ENCODE measurements at places on chromosomes 5 and 9.

GRCh38 chr5:85132269-85132668 is 747.6 kb upstream of the EDIL3 start:
- DNase-seq = no peak

DNA sequence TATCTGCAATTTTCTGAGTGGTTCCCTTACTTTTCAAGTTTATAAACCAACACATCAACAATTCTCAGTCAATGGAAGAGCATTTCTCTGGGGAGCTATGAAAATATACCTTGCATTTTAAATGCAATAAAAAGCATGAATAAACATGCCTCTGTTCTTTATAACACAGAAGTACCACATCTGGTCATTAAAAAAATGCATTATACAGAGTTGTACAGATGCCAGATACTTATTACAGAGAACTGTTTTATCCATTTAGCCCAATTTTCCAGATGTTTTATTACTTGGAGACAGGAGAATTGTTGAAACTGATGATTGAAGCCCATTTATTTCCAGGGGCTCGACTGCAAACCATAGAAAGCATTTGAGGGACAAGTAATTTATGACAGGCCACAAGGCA is 19.2 kb upstream of the HEXB start:
- DNase-seq = no peak

GRCh38 chr9:9790216-9790872 is 822.5 kb downstream of the PTPRD start:
- peak; percentile 18 for DNase-seq

- DNase-seq = no peak
Observed at GRCh38 chr5:11477786-11478185, 426.5 kb downstream of the CTNND2 start.

GRCh38 chr5:94901191-94901979 is 282.9 kb downstream of the SLF1 start:
- DNase-seq = peak; percentile 64

- no peak for DNase-seq
Observed at GRCh38 chr9:81685763-81686613, 3.4 kb downstream of the TLE1 start.

DNA sequence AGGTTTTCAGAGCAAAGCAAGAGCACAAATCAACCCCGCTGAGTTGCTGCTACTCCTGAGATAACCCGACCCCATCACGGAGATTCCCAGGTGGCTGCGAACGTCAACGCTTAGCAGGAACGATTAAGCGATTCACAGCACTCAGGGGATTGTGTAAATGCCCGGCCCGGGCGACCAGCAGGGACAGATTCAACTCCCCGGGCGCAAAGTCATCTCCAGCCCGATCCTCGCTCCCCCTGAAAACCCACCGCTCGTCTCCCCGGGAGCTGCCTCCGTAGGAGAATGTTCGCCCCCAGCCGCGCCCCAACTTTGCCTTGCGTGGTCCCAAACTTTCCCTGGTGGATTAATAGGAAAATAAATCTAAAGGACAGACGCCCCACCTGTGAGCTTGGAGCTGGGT is 685 bp downstream of the SLC24A2 start:
- DNase-seq = no peak

- DNase-seq = no peak
Observed at GRCh38 chr5:16916262-16916878, 19.7 kb downstream of the MYO10 start.

Data from epithelial cell of proximal tubule (primary cell).